ENCODE measurements at places on chromosomes 12 and 14.

- no peak for DNase-seq
Measured at GRCh38 chr12:77256956-77257355, 191.6 kb upstream of the E2F7 start.

- DNase-seq: no peak
Measured at GRCh38 chr12:40010899-40011774, 94.7 kb downstream of the SLC2A13 start.

GRCh38 chr14:50772412-50772811 lies 58.5 kb downstream of the NIN start:
- no peak for DNase-seq

- no peak for DNase-seq
Measured at GRCh38 chr12:112586148-112586783, 167.5 kb downstream of the PTPN11 start.

DNA sequence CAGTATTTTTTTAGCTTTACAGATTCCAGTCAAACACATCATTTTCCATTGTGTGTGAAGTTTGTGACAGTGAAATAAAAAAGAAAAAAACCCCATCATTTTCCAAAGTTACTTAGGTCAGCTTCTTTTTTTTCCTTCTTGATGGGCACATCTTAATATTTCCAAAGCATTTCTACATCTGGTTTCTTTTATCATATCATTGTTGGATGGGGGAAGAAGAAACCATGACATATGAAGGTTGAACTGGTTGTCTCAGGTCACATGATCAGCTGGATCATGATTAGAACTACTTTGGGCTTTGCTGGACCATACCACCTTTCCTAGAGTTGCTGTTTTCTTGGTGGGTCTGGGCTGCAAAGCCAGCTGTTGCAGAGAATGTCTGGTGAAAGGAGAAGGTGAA lies 59.8 kb downstream of the FOS start:
- DNase-seq: no peak

DNA sequence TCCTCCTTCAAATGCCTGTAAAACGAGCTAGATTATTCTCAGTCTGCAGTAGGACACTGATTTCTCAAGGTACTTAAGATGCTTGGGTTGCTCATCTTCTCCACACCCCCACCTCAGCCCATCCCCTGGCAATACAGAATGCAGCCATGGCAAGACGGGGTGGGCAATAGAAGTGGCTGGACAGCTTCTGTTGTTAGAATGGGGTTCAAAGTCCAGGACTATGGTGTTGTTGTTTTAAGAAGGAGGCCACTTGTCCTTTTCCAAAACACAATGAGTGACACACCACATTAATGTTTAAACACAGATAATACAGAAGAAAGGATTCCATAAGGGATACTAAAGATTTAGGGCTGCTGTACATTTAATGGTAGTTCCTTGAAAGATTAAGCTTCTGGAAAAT lies 188.9 kb upstream of the BCL2L14 start:
- DNase-seq: no peak

DNA sequence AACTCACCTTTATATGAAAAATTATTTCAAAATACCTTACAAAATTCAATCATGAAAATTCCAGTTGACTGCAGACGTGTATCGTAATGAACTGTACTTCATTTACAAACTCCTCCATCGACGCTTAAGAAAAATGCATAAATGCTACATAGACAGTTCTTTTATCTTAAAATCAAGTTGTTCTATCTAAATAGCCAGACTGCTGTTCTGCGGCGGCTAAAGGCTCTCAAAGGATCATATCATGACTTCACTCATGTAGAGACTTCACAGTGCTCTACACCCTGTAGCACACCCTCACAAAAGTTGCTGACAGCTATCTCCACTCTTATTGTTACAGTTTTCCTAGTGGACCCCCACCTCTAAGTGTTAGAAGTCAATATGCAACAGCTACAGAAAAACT lies 5.2 kb downstream of the KRAS start:
- no peak for DNase-seq

- peak; percentile 78 for DNase-seq
Measured at GRCh38 chr14:54929556-54929955, 26.9 kb upstream of the GCH1 start.

- DNase-seq: no peak
Measured at GRCh38 chr12:85720308-85721033, 115.7 kb downstream of the RASSF9 start.

GRCh38 chr14:63249092-63249491 lies 44.8 kb downstream of the RHOJ start:
- DNase-seq: no peak

- DNase-seq: peak; percentile 38
Measured at GRCh38 chr12:131832321-131833231, 4.4 kb downstream of the MMP17 start.

DNA sequence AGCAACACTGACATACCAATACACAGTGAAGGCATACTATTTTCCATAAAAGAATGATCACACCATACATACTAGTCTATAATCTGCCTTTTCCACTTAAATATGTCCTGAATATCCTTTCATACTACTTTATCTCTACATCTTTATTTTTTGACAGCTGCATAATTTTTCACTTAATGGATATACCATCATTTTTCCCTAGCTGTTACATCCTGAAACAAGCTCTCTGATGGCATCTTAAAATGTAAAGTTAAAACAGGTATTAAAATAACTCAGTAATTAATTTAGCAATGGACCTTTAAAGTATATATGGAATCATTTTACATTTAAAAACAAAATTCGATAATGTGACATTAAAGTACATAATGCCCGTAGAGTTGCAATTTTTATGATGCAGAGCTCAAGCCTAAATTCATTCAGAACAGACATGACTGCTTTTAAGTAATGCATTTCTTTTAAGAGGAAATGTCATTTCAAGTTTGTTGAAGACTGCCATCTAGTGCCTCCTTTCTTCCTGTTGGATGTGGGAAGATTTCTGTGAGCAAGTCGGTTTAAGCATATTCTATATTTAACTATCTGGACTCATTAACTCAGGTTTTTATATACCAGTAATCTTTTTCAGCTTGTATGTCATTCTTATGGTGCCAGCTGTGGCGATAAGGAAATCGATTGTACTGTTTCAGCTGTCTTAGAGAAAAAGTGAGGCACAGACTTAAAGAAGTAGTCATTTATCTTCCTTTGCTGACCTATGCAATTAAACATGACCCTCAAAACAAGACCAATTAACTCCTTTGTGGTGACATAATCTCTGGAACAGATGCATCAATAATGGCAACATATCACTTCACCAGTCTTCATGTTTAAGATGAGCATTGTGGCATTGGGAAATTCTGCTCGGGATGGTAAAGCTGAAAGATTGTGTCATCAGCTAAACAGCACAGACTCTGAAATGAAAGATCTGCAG lies 20.3 kb downstream of the PRICKLE1 start:
- DNase-seq: no peak

- no peak for DNase-seq
Measured at GRCh38 chr12:401235-402028, at the start of gene CCDC77. CCDC77 (plus strand) TSS chr12:401644; CDS start chr12:409384, 7,740 bp downstream.

GRCh38 chr12:1842905-1843640 lies 22.7 kb downstream of the LRTM2 start:
- no peak for DNase-seq

DNA sequence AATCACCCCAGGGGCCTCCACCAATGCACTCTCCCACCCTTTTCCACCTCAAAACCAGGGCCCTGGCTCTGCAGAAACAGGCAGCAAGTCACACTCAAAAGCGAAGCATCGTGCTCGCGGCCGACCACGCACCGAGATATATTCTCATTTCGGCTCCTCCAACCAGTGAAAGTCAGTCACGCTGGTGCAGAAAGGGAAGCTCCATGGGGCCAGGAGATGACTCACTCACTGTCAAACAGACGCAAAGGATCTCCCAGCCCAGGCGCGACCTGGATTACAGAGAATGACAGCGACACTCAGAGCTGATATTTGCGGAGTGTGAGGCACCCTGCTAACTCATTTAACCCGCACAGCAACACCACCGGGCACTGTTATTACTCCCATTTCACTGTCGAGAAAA lies 173.6 kb downstream of the CALM1 start:
- DNase-seq: no peak
